Esophagus muscularis mucosa (tissue), 4 donors: ENCODE measurements at places on chromosomes 7 and 10. TPM values are rescaled to one million over a fixed set of nuclear protein-coding genes. Genes with fewer than 3 reads are reported as not detected.

- no peaks in the 10 kb centered on the region for H3K36me3 ChIP-seq
- H3K27me3 ChIP-seq = no peaks in the 10 kb centered on the region
- H3K4me1 ChIP-seq = peaks cover 64% of the 10 kb centered on the region
- peak overlapping the region; percentile 99 for H3K27ac ChIP-seq
- DNase-seq = no peak
Measured at GRCh38 chr7:77699056-77699455, 2.8 kb downstream of the RSBN1L start.

DNA sequence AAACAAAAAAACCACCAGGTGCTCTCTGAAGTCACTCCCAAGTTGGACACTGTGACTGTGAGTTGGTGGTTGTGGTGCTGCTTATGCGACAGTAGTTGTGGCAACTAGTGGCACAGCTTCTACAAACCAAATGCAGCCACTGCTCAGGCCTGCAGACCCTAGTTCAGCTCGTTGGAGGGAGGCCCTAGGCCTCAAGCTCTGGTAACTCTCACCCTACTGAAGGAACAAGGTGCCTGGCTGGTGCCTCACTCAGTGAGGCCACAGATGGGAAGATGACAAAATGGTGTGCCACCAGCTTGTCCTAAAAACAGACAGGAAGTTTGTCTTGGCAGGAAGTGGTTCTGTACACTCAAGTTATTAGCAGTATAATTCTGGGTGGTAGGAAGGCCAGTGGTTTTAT, 45.3 kb upstream of the RAPGEF5 start:
- DNase-seq = no peak
- no peaks in the 10 kb centered on the region for H3K4me1 ChIP-seq
- H3K36me3 ChIP-seq = no peaks in the 10 kb centered on the region
- no peak overlapping the region for H3K27ac ChIP-seq
- no peak overlapping the region for H3K4me3 ChIP-seq

DNA sequence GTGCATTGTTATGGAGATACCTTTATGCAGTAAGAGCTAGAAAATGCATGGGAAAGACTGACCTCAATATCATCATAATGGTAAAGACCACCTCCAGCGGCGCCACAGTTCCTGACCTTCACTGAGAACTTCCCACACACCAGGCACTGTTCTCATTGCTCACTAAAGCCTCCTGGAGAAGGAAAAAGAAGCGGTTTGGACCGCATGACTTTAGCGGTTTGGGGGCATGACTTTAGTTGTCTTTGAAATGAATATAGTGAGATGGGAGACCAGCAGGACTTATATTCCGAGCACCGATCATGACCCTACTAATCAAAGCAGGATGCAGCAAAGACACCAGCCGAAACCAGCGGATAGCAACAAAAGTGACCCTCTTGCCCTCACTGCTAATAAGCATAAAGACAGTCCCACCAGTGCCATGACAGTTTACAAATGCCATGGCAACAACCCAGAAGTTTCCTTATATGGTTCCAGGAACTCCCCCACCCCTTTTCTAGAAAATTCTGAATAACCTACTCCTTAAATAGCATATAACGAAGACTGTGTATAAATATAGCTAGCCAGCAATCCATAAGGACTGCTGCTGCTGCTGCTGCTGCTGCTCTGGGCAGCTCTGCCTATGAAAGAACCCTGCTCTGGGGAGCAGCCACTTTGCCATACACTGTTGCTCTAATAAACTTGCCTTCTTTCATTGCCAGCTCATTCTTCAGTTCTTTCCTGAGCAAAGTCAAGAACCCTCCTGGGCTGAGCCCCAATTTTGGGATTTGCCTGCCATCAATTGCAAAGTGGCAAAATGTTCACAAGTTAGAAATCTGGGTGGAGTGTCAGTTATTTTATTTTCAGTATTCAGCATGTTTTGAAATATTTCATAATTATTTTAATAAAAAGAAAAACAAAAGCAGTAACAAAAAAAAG, 694.1 kb downstream of the SUGCT start:
- DNase-seq = no peak
- H3K4me3 ChIP-seq = no peak overlapping the region
- H3K36me3 ChIP-seq = no peaks in the 10 kb centered on the region
- no peaks in the 10 kb centered on the region for H3K27me3 ChIP-seq
- H3K27ac ChIP-seq = peak overlapping the region; percentile 44

- no peaks in the 10 kb centered on the region for H3K36me3 ChIP-seq
- H3K27ac ChIP-seq = no peak overlapping the region
- DNase-seq = no peak
- no peaks in the 10 kb centered on the region for H3K4me1 ChIP-seq
Measured at GRCh38 chr7:54678763-54679489, 80.1 kb downstream of the SEC61G start.

- no peaks in the 10 kb centered on the region for H3K4me1 ChIP-seq
- H3K4me3 ChIP-seq = no peak overlapping the region
- H3K36me3 ChIP-seq = no peaks in the 10 kb centered on the region
- H3K27me3 ChIP-seq = no peaks in the 10 kb centered on the region
Measured at GRCh38 chr7:24313777-24314176, 29.8 kb downstream of the NPY start.

DNA sequence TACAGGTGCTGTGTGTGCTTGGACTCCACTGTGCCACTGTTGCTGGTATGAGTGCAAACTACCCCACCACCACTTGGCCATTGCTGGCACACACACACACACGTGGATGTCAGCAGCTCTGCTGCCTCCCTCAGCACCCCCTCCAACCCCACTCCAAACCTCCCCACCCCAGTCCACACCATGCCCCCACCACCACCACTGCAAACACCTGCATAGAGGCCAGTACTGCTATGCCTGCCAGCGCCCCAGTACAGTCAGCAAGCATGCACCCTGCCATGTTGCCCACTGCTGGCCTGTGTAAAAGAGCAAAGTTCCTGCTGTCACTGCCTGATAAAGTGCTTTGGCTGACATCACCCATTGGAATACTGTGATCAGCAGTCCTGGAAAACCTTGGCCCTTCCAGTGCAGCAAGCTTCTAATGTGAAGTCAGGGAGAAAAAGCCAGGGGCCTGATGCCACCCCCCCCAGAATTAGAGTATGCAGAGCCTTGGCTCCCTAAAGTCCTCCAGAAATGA, 519.2 kb upstream of the PCDH15 start:
- H3K27me3 ChIP-seq = no peaks in the 10 kb centered on the region
- no peak overlapping the region for H3K4me3 ChIP-seq
- H3K36me3 ChIP-seq = no peaks in the 10 kb centered on the region
- no peak overlapping the region for H3K27ac ChIP-seq
- H3K4me1 ChIP-seq = no peaks in the 10 kb centered on the region
- no peak for DNase-seq

GRCh38 chr10:102653060-102653459, 8.8 kb downstream of the TRIM8 start:
- H3K4me3 ChIP-seq = no peak overlapping the region
- H3K27ac ChIP-seq = no peak overlapping the region
- H3K36me3 ChIP-seq = peaks cover 64% of the 10 kb centered on the region
- no peaks in the 10 kb centered on the region for H3K27me3 ChIP-seq
- no peak for DNase-seq
- H3K4me1 ChIP-seq = peaks cover 79% of the 10 kb centered on the region

DNA sequence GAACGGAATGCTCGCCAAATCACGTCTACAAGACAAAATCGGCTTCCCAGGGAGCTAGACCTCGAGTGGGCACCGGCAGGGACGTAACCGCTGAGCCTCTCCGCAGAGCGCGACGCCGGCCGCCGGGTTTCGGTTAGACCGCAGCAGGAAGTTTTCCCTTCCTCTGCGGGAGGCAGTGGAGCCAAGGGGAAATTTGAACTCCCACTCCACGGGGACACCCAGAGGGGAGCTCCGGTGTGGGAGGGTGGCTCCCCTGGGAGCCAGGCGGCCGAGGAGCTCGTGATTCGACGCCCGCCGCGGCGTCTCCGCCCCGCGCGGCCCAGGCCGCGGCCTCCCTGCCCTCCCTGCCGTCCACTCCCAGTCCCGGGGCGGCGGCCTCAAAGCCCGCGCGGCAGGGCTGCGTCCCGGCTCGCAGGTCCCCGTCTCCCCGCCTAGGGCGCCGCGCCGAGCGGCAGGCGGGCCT, 426 bp downstream of the SYPL1 start:
- DNase-seq = no peak
- peaks cover 71% of the 10 kb centered on the region for H3K4me1 ChIP-seq
- no peaks in the 10 kb centered on the region for H3K27me3 ChIP-seq
- peak overlapping the region; percentile 85 for H3K4me3 ChIP-seq

DNA sequence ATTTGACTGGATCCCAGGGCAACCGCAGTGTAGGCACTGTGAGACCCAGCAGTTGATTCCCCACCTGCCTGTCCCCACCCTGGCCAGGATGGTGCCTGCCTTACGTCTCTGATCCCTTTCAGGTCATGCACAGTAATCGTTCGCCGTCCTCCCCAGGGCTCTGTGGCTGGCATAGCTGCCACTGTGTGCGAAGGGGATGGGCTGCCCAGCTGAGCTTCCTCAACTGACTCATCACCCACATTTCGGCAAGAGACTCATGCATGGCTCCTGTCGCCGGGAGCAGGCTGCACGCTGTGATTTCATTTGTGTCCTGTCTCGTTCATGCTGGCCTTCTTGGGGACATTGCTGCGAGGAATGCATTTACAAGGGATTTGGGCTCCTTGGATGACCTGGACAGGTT, 252.4 kb downstream of the KLF6 start:
- H3K27ac ChIP-seq = no peak overlapping the region
- no peak for DNase-seq
- H3K4me3 ChIP-seq = no peak overlapping the region

- H3K4me1 ChIP-seq = peaks cover 18% of the 10 kb centered on the region
- H3K27ac ChIP-seq = no peak overlapping the region
- no peak overlapping the region for H3K4me3 ChIP-seq
- H3K36me3 ChIP-seq = no peaks in the 10 kb centered on the region
- no peak for DNase-seq
Measured at GRCh38 chr7:22447762-22448161, 52.2 kb downstream of the STEAP1B start.

DNA sequence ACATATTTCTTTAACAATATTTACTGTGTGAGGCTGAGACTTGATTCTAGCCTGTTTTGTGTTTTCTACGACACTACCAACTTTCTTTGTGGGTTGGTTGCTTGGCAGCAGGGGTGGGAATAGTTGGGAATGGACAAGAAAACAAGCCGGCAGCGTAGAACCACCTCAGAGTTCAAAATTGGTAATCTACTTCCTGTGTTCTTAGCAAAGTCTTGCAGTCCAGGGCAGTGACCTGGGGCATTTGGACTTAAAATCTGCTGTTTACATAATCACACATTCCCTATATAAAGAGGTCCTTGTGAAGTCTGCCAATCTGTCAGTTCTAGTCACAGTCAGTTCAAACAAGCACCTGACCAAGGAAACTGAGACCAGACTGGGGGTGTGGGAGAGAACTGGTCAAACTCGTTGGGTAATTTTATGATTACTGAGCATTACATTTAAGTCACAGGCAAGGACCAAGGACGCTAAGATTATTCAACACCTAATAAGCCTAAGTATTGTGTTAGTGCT, 167.9 kb downstream of the CPEB3 start:
- no peak overlapping the region for H3K4me3 ChIP-seq
- H3K36me3 ChIP-seq = no peaks in the 10 kb centered on the region
- no peak for DNase-seq
- peak overlapping the region; percentile 71 for H3K27ac ChIP-seq
- H3K27me3 ChIP-seq = no peaks in the 10 kb centered on the region

GRCh38 chr10:122568551-122568950, 8.0 kb downstream of the DMBT1 start:
- H3K4me1 ChIP-seq = peaks cover 9% of the 10 kb centered on the region
- H3K27ac ChIP-seq = no peak overlapping the region
- peaks cover 6% of the 10 kb centered on the region for H3K27me3 ChIP-seq
- H3K4me3 ChIP-seq = no peak overlapping the region

GRCh38 chr10:119643306-119644204, 7.6 kb upstream of the BAG3 start:
- H3K4me1 ChIP-seq = no peaks in the 10 kb centered on the region
- no peak overlapping the region for H3K27ac ChIP-seq
- no peak overlapping the region for H3K4me3 ChIP-seq
- no peaks in the 10 kb centered on the region for H3K36me3 ChIP-seq
- no peak for DNase-seq

GRCh38 chr10:43273997-43274396, 7.1 kb upstream of the RASGEF1A start:
- no peaks in the 10 kb centered on the region for H3K36me3 ChIP-seq
- no peak overlapping the region for H3K4me3 ChIP-seq

- peaks cover 4% of the 10 kb centered on the region for H3K36me3 ChIP-seq
- no peak overlapping the region for H3K4me3 ChIP-seq
- H3K27ac ChIP-seq = peak overlapping the region; percentile 10
- peaks cover 5% of the 10 kb centered on the region for H3K4me1 ChIP-seq
- H3K27me3 ChIP-seq = no peaks in the 10 kb centered on the region
Measured at GRCh38 chr7:99021941-99022560, 121.9 kb downstream of the SMURF1 start.

- H3K4me1 ChIP-seq = peaks cover 13% of the 10 kb centered on the region
- H3K27me3 ChIP-seq = no peaks in the 10 kb centered on the region
- DNase-seq = no peak
- no peak overlapping the region for H3K4me3 ChIP-seq
Measured at GRCh38 chr7:29494350-29494749, 69.3 kb upstream of the PRR15 start.

DNA sequence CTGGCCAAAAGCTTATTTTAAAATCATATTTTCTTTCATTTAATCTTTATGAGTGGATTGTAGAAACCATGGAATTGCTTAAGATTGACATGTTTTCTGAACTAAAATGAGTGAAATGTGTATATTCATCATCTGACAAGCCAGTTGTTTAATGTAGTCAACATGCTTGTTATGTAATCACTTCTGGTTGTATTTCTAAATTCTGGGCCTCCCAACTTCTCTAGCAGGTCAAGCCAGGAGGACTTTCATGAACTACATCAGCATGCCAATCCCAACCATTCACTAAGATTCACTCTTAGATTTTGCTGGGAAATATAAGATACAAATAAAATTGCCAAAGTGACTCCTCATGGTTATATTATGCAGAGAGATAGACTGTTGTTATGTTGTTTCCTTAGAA, 21.1 kb upstream of the MAP3K8 start:
- DNase-seq = no peak
- H3K4me1 ChIP-seq = no peaks in the 10 kb centered on the region
- no peak overlapping the region for H3K4me3 ChIP-seq
- no peak overlapping the region for H3K27ac ChIP-seq
- H3K27me3 ChIP-seq = no peaks in the 10 kb centered on the region

GRCh38 chr7:15439853-15440252, 122.0 kb downstream of the AGMO start:
- DNase-seq = no peak
- H3K27me3 ChIP-seq = no peaks in the 10 kb centered on the region
- H3K4me3 ChIP-seq = no peak overlapping the region

- H3K4me3 ChIP-seq = no peak overlapping the region
- no peak for DNase-seq
- H3K27me3 ChIP-seq = no peaks in the 10 kb centered on the region
- H3K27ac ChIP-seq = no peak overlapping the region
- no peaks in the 10 kb centered on the region for H3K36me3 ChIP-seq
- no peaks in the 10 kb centered on the region for H3K4me1 ChIP-seq
Measured at GRCh38 chr10:71486484-71487114, 89.9 kb downstream of the CDH23 start.

- no peaks in the 10 kb centered on the region for H3K4me1 ChIP-seq
- DNase-seq = no peak
- no peak overlapping the region for H3K27ac ChIP-seq
- no peak overlapping the region for H3K4me3 ChIP-seq
Measured at GRCh38 chr7:80216996-80217842, 82.6 kb downstream of the GNAI1 start.

Gene UCMA
- total RNA-seq = not detected

Gene GATA3
- 0.46 TPM for total RNA-seq

Gene AKR1B1
- total RNA-seq = 44.6 TPM

Gene MOGAT3
- 0.17 TPM for total RNA-seq

Gene ANKRD30A
- total RNA-seq = not detected

Gene EIF5AL1
- total RNA-seq = 0.11 TPM

Gene ZNF365
- 2.0 TPM for total RNA-seq

Gene SRPK2
- 47.4 TPM for total RNA-seq

Gene PRLHR
- total RNA-seq = 1.9 TPM

Gene ACSM6
- not detected for total RNA-seq
